ENCODE measurements at places on chromosomes 6 and 20.

- no peak for DNase-seq
Observed at GRCh38 chr6:166333172-166333995, 9.0 kb downstream of the SFT2D1 start.

- no peak for DNase-seq
Observed at GRCh38 chr6:104789770-104790190, 69.9 kb downstream of the HACE1 start.

DNA sequence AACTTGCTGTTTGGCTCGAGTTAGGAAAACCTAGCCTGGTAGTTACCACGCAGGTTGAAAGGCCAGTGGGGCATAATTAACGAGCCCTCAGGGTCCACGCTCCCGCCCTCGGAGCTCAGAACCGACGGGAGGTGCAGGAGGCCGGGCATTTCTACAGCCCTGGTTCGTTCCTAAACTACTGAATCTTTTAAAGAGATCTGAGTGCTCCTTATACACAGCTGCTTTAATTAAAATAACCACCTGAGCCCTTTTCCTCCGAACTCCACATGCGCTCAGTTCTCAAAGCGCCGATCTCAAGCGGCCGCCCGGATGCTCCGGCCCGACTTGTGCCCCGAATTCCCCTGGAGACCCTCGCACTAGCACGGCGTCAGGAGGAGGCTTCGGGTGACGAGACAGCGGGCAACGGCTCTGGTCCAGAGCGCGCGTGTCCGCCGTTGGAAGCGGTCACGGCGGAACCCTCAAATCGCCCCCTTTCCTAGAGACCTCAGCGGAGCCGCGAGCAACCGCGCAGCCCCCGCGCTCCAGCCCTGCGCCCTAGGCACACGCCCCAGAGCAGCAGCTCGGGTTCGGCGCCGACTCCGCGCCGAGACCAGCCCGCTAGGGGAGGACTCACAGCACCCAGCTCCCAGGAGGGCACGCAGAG lies 397 bp downstream of the WDR27 start:
- peak; percentile 56 for DNase-seq

DNA sequence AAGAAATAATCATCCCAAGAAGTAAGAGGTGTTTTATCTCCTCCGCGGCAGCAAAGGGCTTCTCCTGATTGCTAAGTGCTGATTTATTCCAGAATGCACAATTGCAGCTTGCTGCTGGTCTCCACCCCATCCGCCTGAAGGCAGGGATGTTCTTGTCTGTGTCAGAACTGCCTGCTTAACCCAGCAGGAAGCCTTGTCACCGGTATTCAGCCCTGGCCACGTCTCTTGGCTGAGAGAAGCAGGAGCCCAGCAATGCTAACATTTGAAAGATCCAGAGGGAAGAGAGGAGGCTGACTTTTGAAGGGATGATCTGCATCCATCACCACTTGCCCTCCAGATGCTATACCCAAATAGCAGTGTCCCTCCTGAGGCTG lies 4.2 kb downstream of the SCML4 start:
- DNase-seq: no peak

GRCh38 chr6:146785001-146785585 lies 186.3 kb downstream of the ADGB start:
- peak; percentile 60 for DNase-seq

- no peak for DNase-seq
Observed at GRCh38 chr6:52089758-52090348, 2.4 kb upstream of the PKHD1 start.

GRCh38 chr6:170176898-170177771 lies 113.7 kb downstream of the DLL1 start:
- DNase-seq: peak; percentile 43

DNA sequence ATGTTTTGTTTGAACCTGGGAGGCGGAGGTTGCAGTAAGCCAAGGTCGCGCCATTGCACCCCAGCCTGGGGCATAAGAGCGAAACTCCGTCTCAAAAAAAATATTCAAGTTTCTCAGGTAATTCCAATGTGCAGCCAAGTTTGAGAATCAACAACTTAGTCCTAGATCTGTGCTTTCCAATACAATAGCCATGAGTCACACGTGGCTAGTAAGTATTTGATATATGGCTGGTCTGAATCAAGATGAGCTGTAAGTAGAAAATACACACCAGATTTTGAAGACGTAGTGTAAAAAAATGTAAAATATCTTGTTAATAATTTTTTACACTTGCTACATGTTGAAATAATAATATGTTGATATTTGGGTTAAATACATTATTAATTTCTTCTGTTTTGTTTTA lies 35.0 kb upstream of the BTBD3 start:
- no peak for DNase-seq

DNA sequence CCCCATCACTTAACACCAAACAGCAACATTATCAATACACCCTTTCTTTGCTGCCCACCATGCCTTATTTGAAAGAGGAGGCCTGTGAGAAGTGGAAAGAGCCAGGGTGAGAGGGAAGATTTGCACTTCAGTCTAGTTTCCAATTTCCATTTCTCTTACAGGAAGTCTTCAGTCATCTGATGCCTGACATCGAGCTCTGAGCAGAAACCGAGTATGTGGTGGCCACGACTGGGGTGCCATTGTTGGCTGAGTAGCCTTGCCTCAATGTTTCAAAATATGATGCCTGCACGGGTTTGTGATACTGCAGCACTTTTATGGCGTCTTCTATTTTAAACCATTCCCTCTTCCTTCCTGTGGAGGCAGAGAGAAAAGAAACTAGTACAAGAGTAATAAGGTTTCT lies 39.8 kb upstream of the SMIM29 start:
- no peak for DNase-seq

GRCh38 chr20:60553095-60553494 lies 594.9 kb downstream of the CDH26 start:
- DNase-seq: no peak

DNA sequence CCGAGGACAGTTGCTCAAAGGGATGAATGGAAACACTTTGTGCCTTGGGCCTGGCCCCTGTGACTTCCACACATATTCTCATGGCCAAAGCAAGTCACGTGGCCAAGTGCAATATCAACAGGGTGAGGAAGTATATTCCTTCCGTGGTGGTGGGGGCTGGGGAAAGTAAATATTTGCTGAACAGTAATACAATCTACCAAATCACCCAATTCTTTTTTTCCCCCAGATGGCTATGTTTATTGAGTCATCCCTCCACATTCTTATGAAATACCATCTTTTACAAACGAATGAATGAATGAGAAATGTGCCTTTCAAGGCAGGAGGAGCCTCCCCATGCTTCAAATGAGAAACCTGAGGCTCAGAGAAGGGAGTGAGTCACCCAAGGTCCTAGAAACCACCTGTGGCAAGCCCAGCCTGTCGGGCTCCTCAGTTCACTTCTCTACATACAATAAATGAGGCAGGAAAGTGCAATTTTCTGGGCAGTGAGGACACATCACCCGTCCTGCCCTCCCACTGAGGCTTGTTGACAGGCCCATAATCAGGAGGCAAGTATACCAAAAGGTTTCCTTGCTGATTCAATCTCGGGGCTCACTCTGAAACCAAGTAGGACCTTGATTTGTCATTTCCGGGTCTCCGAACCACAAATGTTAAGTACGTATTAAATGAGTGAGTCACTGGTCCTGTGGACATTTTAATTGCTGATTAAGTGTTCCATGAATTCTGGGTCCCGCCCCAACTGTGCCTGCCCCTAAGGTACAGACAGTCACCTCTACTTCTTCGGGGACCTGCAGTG lies 25.3 kb upstream of the TOP1 start:
- no peak for DNase-seq

All from NCI-H524 (cell line).